ENCODE measurements at places on chromosomes 7 and 10. TPM values are rescaled to one million over a fixed set of nuclear protein-coding genes. Genes with fewer than 3 reads are reported as not detected.
A peak's percentile ranks its signal among the peaks of the same experiment; 100 is the strongest.

GLCCI1 gene
- 45.7 TPM for total RNA-seq

HOXA6 gene
- total RNA-seq, result 0.49 TPM

DNA sequence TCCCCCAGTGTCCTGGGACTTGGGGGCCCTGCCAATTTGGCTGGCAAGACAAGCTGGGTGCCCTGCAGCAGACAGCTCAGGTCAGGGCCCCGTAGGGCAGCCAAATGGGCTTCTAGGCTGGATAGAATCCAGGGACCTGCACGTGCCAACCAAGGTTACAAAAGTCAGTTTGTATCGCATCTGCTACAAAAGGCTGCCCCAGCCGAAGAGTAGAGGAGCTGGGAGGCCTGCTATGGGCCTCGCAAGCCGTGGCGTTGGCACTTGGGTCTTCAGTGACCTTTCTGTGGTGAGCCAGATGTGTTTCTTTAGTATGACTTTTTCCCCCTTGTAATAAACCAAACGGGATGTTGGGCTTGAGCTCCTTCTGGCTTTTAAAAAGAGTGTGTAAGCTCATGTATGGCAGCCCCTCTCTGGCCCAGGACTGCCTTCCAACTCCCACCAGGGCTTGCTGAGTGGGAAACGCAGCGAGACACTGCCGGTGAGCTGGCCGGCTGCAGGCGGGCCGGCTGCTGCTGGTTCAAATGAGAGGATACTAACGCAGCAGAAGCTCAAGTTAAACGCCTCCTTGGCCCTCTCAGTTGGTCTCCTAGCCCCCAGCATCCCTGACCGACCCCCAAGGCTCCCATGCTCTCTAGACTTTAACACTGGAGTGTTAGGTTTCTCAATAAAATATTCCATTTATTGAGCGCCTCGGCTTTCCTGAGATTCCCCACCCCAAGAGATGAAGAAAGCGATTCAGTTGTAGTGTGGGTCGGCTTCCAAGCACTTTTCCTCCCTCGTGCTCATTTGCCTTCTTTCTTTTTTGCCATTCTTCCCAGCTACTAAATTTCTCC, 3.1 kb upstream of the HOXA10 start:
- no peak for DNase-seq
- no peak overlapping the region for H3K27ac ChIP-seq
- peaks cover 40% of the 10 kb centered on the region for H3K4me1 ChIP-seq
- H3K4me3 ChIP-seq, result no peak overlapping the region

CDC14C gene
- not detected for total RNA-seq

GRCh38 chr7:116742641-116743040, 70.6 kb downstream of the MET start:
- H3K4me3 ChIP-seq, result no peak overlapping the region
- H3K27me3 ChIP-seq, result peaks cover 3% of the 10 kb centered on the region
- no peaks in the 10 kb centered on the region for H3K36me3 ChIP-seq
- no peak for DNase-seq
- no peaks in the 10 kb centered on the region for H3K4me1 ChIP-seq

- no peaks in the 10 kb centered on the region for H3K27me3 ChIP-seq
- H3K36me3 ChIP-seq, result no peaks in the 10 kb centered on the region
- no peak overlapping the region for H3K4me3 ChIP-seq
- no peak overlapping the region for H3K27ac ChIP-seq
Measured at GRCh38 chr10:120012566-120012965, 120.0 kb downstream of the SEC23IP start.

GRCh38 chr10:7526017-7526400, 115.2 kb upstream of the SFMBT2 start:
- no peaks in the 10 kb centered on the region for H3K36me3 ChIP-seq
- H3K27ac ChIP-seq, result no peak overlapping the region
- DNase-seq, result no peak
- H3K27me3 ChIP-seq, result peaks cover 4% of the 10 kb centered on the region
- no peaks in the 10 kb centered on the region for H3K4me1 ChIP-seq
- no peak overlapping the region for H3K4me3 ChIP-seq

GRCh38 chr7:143002106-143002505, 24.8 kb downstream of the OR9A2 start:
- peak; percentile 42 for DNase-seq
- no peaks in the 10 kb centered on the region for H3K27me3 ChIP-seq
- no peak overlapping the region for H3K27ac ChIP-seq
- no peak overlapping the region for H3K4me3 ChIP-seq
- H3K4me1 ChIP-seq, result peaks cover 5% of the 10 kb centered on the region
- no peaks in the 10 kb centered on the region for H3K36me3 ChIP-seq

LIPF gene
- total RNA-seq, result not detected

GRCh38 chr7:41103331-41103730, 599.6 kb downstream of the INHBA start:
- no peaks in the 10 kb centered on the region for H3K4me1 ChIP-seq
- no peak for DNase-seq
- H3K27ac ChIP-seq, result no peak overlapping the region

GRCh38 chr10:120948889-120949608, 97.9 kb downstream of the WDR11 start:
- H3K27me3 ChIP-seq, result peaks cover 9% of the 10 kb centered on the region
- peak overlapping the region; percentile 38 for H3K4me3 ChIP-seq
- H3K27ac ChIP-seq, result no peak overlapping the region
- H3K4me1 ChIP-seq, result peaks cover 12% of the 10 kb centered on the region
